Left kidney (tissue), 8 donors: ENCODE measurements at places on chromosomes 2 and 18. TPM values are rescaled to one million over a fixed set of nuclear protein-coding genes. Genes with fewer than 3 reads are reported as not detected.

The EMX1 gene
- 37.9 TPM for polyA plus RNA-seq

The NT5DC4 gene
- 0.83 TPM for polyA plus RNA-seq

The USP37 gene
- polyA plus RNA-seq = 17.6 TPM

The TMEM178A gene
- 102 TPM for polyA plus RNA-seq

The STPG4 gene
- 0.12 TPM for polyA plus RNA-seq

The RTP5 gene
- not detected for polyA plus RNA-seq

The FHL2 gene
- 26.7 TPM for polyA plus RNA-seq

The LIMS3 gene
- 2.4 TPM for polyA plus RNA-seq

The EEF1B2 gene
- 595 TPM for polyA plus RNA-seq

The SCN3A gene
- polyA plus RNA-seq = 0.60 TPM

The INHA gene
- polyA plus RNA-seq = 2.0 TPM

The PARD6G gene
- 31.3 TPM for polyA plus RNA-seq

The RALB gene
- polyA plus RNA-seq = 73.5 TPM

The LRATD1 gene
- 21.1 TPM for polyA plus RNA-seq

The B3GNT7 gene
- 3.1 TPM for polyA plus RNA-seq

The DGKD gene
- 32.8 TPM for polyA plus RNA-seq

The KCNE4 gene
- 16.9 TPM for polyA plus RNA-seq

The ZNF142 gene
- polyA plus RNA-seq = 20.3 TPM

The FBXO36 gene
- 7.6 TPM for polyA plus RNA-seq

The NAPG gene
- 32.3 TPM for polyA plus RNA-seq

The DQX1 gene
- 0.40 TPM for polyA plus RNA-seq

The FAM110C gene
- 15.4 TPM for polyA plus RNA-seq

The DIPK1C gene
- polyA plus RNA-seq = 0.10 TPM

The OTOF gene
- 0.23 TPM for polyA plus RNA-seq

The PTPRM gene
- 107 TPM for polyA plus RNA-seq

The HOXD1 gene
- polyA plus RNA-seq = 10.1 TPM

The FAM117B gene
- polyA plus RNA-seq = 33.6 TPM

The GNLY gene
- 0.27 TPM for polyA plus RNA-seq

The STARD6 gene
- polyA plus RNA-seq = not detected

The ACKR3 gene
- polyA plus RNA-seq = 53.2 TPM

The REG3A gene
- not detected for polyA plus RNA-seq

The CFAP65 gene
- 0.28 TPM for polyA plus RNA-seq

The RAMP1 gene
- 2.5 TPM for polyA plus RNA-seq

The ERICH2 gene
- 2.4 TPM for polyA plus RNA-seq

The ACMSD gene
- 43.9 TPM for polyA plus RNA-seq

The PTPRN gene
- 0.27 TPM for polyA plus RNA-seq

The SULT1C4 gene
- 51.7 TPM for polyA plus RNA-seq

The CYP27A1 gene
- polyA plus RNA-seq = 49.7 TPM
